ENCODE measurements at places on chromosomes 5 and 9.

DNA sequence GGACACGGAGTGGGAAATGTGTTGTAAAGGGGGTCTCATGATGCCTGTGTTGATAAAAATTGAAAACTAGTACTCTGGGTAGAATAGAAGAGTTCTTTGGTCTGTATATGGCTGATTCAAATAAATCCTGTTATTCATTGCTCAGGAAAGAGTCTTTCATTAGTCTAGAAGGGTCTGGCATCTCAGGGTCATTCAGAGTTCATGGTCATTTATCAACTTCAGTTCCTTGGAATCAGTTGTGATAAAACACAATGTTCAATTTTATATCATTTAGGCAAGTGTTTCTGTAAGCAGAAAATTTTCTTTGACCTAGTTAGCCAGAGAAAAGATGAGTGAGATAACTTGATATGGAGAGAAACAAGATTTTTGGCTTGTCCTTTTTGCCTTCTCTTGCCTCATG is 36.3 kb downstream of the SPATA31D1 start:
- DNase-seq = no peak

DNA sequence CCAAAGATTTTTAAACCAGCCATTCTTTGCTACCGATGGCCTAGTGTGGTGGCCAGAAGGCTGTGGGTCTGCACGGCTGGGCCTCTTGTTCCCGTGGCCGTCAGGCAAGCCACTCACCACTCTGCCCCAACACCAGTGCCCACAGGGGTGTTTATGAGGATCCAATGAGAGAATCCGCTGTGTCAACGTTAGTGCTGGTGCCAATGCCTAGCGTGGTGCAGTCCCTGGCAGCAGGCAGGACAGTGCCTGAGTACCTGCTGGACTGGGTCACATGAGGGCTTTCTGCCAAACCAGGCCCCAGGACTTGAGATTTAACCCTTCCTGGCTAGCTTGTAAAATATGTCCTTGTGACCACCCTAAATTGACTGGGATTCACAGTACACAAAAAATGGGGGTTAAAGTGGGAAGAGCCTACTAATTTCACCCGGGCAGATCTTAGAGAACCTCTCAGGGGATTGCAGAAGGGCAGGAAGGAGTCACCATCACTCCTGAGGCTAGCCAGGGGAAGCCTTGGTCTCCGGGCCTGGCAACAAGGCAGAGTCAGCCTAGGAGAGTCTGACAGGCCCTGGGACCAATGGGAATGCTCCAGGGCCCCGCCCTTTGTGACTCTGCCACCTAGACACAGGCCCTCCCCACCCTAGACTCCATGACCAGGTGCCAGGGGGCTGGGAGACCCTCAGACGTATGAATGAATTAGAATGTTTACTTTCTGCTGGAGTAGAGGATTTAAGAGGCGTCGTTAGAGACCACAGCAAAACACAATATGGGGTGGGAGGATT is 63.2 kb upstream of the FSTL4 start:
- no peak for DNase-seq

DNA sequence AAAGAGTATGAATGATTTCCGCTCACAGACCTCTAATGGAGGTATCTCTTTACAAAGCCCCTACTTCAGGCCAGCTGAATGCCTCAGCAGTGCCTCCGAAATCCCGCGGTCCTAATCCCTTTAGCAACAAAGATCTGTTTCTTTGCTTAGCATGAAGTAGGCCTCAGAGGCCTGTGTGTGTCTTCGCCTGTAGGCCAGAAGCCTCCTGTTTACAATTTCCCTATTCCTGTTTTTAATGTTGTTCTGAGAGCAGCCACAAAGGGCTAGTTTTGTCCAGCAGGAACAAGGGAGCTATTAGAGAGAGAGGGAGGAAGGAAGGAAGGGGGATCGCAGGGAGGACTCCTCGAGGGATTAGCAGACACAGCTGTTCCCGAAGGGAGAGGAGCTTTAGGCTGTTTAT is 166.4 kb upstream of the SPRY4 start:
- DNase-seq = no peak

DNA sequence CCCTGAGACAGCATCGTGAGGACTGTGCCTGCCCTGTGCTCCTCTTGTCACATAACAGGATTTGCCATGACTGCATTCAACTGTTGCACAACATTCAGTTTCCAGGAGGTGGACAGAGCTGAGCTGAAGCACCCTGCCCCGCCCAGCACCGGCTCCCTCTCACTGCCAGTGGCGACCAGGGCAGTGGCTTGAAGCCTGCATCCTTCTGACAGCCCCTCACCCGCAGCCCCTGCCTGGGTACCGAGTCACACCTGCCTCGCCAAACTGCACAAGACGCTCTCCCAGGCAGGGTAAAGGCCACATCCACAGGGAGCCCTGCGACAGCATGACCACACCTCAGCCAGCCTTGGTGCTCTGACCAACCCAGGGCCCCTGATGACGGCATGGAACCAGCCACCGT is 59.9 kb upstream of the ZNF354A start:
- DNase-seq = peak; percentile 36

GRCh38 chr9:20297646-20298084 is 324.6 kb downstream of the MLLT3 start:
- no peak for DNase-seq

DNA sequence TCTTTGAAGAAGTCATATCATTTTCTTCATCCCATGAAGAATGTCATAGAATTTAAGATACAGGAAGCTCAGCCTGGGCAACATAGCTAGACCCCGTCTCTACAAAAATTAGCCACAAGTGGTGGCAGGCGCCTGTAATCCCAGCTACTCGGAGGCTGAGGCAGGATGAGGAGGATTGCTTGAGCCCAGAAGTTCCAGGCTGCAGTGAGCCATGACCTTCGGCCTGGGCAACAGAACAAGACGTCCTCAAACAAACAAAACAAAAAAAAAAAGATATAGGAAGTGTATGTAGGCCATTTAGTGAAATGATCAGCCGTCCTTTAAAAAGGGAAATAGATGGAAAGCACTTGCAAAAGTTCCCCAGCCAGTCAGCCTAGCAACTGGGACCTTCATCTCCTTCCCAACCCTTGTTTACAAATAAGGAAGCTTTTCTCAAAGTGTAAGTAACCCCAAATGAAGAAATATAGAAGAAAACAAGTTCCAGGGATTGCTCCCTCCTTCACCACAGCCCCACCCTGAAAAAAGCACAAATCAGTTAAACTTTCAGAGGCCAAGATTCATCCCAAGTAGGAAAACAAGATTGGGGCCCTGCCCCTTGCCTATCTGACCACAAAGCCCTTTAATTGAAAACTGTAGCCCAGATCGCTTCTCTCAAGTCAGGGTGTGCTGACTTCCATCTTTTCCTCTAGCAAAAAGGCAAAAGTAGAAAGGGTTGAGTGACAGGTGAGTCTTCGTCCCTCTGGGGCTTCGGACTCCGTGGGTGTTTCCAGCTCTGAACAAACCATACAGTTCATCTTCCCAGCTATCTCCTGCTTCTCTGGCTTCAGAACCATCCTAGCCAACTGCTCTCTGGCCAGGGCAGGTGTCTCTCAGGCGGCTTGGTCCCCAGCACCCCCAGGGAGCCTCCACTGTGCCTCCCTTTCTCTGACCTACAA is 1.2 kb downstream of the SLC31A2 start:
- DNase-seq = peak; percentile 91

GRCh38 chr9:127128341-127129072 is 6.1 kb upstream of the ANGPTL2 start:
- DNase-seq = no peak

GRCh38 chr5:74433255-74433895 is 207.2 kb downstream of the ENC1 start:
- DNase-seq = peak; percentile 76

- no peak for DNase-seq
Observed at GRCh38 chr9:14565352-14566016, 127.7 kb downstream of the ZDHHC21 start.

- no peak for DNase-seq
Observed at GRCh38 chr5:6202968-6203365, 175.4 kb downstream of the MED10 start.

- no peak for DNase-seq
Observed at GRCh38 chr5:177045631-177046030, 23.1 kb downstream of the ZNF346 start.

DNA sequence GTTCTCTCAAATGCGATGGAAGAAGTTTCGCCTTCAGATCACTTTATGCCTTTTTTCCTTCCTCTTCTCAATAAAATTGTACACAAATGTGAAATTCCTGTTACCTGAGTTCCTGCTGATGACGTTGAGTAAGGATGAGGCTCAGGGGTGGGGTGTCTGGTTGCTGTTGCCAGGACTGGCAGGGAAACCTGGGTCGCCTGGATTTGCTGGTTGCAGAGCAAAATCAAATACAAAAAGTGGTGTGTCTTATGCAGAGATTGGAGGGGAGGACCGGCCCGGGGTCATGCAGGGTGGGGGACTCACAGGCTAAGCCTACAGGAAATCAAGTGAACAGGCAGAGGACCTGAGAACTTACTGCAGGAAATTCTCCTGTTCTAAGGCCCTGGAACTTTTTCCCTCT is 39.2 kb downstream of the ANXA2R start:
- no peak for DNase-seq

DNA sequence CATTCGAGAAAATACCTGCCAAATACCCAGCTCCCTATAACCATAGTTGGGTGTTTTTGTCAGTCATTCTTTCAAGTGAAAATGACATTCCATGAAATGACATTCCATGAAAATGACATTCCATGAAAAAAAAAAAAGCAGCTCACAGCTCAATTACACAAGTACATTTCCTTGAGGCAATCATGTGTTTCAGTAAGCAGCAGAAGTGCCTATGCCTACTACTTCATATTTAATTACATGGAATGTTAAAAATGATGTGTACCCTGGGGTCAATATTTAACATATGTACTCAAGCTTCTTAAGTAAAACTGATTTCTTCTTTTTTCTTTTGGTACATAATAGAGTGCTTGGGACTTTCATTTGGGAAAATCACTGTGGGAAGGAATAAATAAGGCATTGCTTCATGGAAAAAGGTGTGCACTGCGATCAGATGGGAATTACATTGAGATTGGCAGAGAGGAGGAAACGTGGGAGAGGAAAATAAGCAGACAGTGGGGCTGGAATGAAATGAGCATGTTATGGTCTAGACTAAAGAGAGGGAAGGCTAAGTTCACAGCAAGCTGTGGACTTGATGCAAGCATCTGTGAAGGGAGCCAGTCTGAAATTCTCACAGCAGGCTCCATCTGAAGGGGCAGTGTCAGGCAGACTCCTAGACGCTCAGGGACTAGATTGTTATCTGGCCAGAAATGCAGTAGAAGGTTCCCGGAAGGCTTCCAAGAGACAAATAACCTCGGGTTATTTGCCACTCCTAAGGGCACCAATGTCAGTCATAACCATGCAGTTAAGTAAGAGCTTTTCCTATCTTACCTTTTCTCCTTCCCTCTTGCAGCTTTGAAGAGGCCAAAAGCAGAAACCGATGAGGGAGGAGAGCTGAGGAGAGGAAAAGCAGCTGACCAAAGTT is 15.2 kb upstream of the SPATA9 start:
- DNase-seq = no peak

DNA sequence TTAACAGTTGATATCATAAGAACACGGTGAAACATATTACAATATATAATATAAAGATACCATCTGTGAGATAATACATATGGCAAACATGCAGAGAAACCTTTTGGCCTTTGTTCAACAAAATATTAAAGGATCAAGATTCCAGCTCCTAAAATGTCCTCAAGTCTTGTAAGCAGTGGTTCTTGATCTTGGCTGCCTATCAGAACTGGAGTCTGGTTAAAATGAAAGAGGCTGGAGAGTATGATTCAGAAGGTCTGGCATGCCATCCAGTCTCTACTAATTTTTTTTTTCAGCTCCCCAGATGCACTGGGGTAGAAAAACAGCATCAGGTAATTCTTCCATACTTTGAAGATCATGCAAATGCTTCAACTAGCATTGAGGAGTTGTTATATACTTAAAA is 83.2 kb downstream of the TNC start:
- no peak for DNase-seq

GRCh38 chr5:178213003-178213461 is 8.7 kb downstream of the HNRNPAB start:
- DNase-seq = no peak

- no peak for DNase-seq
Observed at GRCh38 chr5:31880449-31880848, 241.5 kb downstream of the PDZD2 start.

DNA sequence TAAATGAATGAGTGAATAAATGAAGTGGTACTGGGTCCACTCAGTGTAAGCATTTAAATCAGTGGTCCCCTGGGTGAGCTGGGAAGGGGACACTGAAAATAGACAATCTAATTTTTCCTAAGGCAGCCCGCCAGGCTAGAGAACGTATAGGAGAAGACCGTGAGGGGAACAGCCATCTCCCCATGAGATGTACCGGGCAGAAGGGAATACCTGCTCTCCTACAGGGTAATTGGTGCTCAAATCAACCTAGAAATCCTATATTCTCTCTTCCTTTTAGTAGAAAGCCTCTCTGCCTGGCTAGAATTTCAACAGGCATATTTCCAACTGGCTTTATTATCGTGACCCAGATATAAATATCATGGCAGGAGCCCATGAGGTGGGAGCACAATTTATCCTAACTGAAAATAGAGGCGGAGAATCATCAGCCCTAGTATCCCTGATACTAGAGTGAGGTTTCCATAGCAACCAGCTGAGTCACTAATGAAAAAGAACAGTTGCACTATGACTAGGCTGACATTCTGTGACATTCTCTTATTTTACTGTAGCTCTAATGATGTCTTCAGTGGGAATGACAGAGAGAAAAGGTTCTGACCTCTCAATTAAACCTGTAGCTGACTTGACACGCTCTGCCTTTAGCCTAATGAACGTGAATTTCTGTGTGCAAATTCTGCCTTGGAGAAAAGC is 96.5 kb upstream of the CAST start:
- DNase-seq = no peak

GRCh38 chr9:37639841-37640240 is 10.9 kb upstream of the FRMPD1 start:
- DNase-seq = no peak

DNA sequence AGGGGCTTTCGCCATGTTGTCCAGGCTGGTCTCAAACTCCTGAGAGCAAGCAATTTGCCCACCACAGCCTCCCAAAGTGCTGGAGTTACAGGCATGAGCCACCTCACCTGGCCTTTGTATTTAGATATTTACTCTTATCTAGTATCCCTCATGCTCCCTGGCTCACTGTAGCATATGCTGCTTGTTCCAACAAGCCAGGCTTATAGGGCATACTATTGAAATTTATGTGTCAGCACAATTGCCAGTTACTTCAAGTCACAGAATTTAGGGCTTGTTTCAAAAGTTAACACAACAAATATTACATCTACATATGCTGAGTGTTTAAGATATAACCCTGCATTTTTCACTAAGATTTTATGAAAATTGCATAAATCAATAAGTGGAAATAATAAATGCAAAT is 469.2 kb upstream of the ZNF608 start:
- no peak for DNase-seq

- no peak for DNase-seq
Observed at GRCh38 chr5:39100301-39100850, 26.2 kb upstream of the RICTOR start.

Data from inflammatory macrophage (primary cell).